ENCODE measurements at places on chromosomes 12 and 14. TPM values are rescaled to one million over a fixed set of nuclear protein-coding genes. Genes with fewer than 3 reads are reported as not detected.

- DNase-seq, result peak; percentile 74
These were observed 17.1 kb upstream of the EMP1 start for GRCh38 chr12:13179211-13180074.

DTX1 gene
- total RNA-seq, result 1.6 TPM

LACRT gene
- total RNA-seq, result not detected

IFNG-AS1 gene
- not detected for total RNA-seq

DNA sequence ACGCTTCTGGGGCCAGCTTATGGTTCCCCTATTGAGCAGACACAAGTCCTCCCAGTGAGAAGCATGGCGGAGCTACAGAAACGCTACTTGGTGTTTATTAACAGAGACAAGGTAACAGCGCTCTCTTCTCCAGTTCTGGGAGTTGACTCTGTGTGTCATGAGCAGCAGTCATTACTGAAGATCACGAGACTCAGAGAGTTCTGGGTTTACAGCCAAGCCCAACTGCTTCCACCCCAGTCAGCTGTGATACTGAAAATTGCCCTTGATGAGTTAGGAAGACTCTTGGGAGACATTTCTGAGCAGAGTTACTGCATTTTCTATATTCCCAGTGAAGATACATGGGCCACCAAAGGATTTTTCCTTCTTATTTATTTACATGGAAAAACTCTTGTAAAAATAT, 48.6 kb downstream of the CFAP251 start:
- DNase-seq, result no peak

- DNase-seq, result no peak
These were observed 59.1 kb downstream of the ESR2 start for GRCh38 chr14:64234877-64235651.

UBE3B gene
- 50.9 TPM for total RNA-seq

SART3 gene
- total RNA-seq, result 18.9 TPM

DNA sequence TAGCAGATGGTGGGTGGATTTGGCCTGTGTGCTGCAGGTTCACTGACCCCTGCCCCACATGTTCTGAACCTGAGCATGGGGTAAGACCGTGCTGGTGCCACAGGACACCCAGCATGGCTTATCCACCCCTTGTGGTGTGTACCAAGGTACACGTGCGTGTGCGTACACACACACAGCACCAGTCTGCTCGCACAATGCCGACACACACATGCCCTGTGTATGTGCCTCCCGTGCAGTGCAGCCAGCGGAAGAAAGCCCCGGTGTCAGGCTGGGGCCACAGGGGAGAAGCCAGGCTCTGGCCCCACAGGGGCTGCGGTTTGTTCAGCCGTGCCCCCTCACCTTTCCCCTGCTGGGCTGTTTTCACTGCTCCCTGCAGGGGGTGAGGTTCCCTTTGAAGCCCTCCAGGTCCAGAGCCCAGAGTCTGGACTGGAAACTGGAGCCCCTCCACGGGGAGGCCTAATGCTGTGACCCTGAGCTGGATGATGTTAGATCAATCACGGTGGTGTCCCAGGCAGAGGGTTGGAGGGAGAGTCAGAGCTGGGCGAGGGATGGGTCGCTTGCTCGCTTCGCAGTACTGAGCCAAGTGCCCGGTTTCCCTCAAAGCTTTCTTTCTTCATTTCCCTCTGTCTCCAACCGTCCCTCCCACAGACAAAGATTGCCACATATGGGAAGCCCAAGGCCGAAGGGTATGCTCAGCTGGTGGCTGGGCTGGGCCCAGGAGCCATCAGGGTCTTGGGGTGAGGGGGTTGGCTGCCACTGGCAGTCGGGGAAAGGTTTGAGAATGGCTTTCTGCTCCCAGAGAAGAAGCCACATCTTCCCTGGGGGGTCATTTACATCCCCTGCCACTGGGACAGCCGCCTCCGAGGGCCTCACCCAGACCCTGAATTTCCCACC, 6.2 kb downstream of the DTX1 start:
- no peak for DNase-seq

PTPRQ gene
- total RNA-seq, result 0.13 TPM

SERPINA12 gene
- total RNA-seq, result not detected

- DNase-seq, result no peak
These were observed 93.0 kb downstream of the DPF3 start for GRCh38 chr14:72800848-72801370.

OVCH1 gene
- total RNA-seq, result not detected

DNA sequence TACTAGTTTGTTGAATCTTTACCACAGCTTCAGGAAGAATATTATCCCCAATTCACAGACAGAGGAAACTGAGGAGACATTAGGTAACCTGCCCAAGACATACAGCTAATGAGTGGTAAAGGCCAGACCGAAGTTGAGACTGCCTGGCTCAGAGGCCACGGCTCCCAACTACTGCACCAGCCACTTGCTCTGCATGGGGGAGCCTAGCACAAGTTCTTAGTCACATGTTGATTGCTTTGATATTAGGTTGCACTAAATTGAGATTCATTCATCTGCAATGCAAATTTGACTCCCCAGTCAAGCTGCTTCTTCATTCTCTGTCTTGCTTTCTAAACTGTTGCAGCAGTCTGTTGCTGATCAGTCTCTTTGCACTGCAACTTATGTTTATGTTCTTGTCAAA, 25.9 kb upstream of the POLR3B start:
- DNase-seq, result no peak

RHEBL1 gene
- 0.48 TPM for total RNA-seq

SPTB gene
- 70.8 TPM for total RNA-seq

GRCh38 chr12:54030889-54031471, 1.9 kb upstream of the HOXC5 start:
- DNase-seq, result no peak

CIROP gene
- total RNA-seq, result not detected

GRCh38 chr12:10851243-10851858, 2.1 kb upstream of the PRR4 start:
- no peak for DNase-seq

- DNase-seq, result no peak
These were observed 249.2 kb downstream of the AEBP2 start for GRCh38 chr12:19688532-19688931.

- no peak for DNase-seq
These were observed 21.7 kb upstream of the LMNTD1 start for GRCh38 chr12:25574761-25575160.

CCDC88C gene
- 2.9 TPM for total RNA-seq

DNA sequence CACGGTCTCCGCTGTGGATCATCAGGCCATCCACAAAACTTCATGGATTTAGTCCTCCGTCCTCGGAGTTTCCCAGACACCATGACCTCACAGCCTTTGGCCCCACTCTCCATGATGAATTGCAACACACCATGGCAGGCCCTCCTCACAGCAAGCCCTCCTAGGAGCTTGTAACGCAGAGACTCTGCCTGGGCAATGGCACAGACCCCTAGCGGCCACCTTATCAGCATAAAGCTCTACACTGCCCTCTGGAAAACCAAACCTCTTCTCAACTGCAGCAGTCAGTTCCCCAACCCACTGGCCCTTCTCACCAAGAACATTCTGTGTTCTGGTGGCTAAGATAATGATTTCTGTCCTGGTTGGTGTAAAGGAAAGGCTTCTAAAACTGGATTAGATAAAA, 238.4 kb upstream of the USP15 start:
- DNase-seq, result no peak
